Brain pericyte (primary cell): ENCODE measurements at places on chromosomes 2 and 18.
A peak's percentile ranks its signal among the peaks of the same experiment; 100 is the strongest.

DNA sequence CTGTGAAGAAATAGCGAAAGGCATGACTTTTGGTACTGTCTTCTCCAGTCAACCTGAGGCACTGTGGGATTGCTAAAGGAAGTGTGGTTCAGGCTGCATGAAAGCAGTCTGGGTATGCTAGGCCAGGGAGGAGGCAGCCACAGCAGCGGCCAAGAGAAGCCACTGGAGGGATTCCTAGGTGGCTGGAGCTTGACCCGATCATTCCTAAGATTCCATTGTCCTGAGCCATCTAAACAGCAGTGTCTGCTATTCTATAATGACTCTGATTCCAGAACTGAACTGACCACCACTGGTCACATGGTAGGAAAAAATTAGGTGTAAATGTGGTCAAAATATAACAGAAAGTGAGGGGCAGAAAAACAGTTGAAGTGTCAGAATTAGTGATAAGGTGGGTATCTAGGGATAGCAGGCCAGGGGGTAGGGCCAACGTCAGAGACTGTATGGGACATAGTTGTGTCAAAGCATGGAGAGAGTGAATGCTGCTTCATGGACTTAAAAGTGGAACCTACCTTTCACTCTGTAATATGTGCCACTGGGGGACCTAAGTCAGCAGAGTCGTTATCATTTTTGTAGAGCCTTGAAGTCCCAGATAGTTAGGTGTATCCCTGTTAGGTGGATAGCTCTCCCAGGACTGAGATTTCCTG is 204.6 kb downstream of the CTNNA2 start:
- DNase-seq, result no peak

- DNase-seq, result peak; percentile 47
These were observed 54.1 kb downstream of the EPB41L5 start for GRCh38 chr2:120066800-120067547.

- no peak for DNase-seq
These were observed 124.2 kb downstream of the AGAP1 start for GRCh38 chr2:235618039-235618438.

DNA sequence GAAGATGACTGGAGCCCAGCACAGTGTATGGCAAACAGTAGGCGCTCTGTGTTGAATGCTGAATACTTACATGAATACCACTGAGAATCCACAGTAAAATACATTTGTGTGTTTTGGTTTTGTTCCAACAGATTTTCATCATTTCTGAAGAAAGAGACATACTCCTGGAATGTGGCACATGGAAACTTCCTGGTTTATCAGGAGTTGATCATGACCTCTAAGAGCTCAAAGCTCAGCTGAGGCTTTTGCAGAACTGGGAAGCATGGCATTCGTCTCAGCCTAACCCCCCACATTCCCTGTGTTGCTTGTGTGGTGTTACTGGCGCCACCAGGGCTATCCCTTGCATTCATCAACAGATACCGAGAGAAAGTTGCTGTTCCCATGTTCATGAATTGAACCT is 316.9 kb upstream of the REV1 start:
- no peak for DNase-seq

GRCh38 chr2:170690640-170691039 is 24.5 kb upstream of the SP5 start:
- DNase-seq, result no peak

DNA sequence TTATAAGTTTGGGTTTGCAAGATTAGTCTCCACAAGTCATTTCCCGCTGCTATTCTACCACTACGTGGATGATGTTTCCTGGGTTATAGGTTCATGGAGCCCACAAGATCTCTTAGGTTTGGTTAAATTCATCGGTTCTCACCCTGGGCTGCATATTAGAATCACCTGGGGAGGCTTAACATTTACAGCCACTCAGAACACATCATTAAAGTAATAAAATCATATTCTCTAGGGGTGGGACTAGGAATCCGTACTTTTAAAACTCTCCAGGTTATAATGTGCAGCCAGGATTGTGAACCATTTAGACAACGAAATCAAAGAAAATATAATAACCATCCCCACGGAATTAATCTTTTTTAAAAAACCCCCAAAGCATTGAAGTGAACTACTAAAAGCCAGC is 167.7 kb downstream of the ACTR3 start:
- DNase-seq, result no peak

DNA sequence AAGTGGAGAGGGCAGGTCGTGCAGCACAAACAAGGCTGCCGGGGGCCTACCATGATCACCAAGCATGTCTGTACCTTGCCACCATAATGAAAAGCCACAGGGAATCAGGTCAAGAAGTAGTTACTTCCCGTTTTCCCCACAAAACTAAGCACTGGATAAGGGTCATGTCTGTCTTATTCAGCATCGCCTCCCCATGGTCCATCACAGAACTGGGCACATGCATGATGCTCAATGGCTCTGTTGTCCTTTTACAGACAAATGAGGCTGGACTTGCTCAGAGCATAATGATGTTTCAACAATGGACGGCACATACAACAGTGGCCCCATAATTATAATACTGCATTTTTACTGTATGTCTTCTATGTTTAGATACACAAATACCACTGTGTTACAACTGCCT is 27.5 kb downstream of the REEP1 start:
- no peak for DNase-seq

GRCh38 chr2:190407662-190408537 is at the start of gene MFSD6:
MFSD6 (plus strand) TSS chr2:190408355; CDS start chr2:190436030, 27,675 bp downstream.
- no peak for DNase-seq

GRCh38 chr2:69225933-69226332 is 161.1 kb downstream of the GFPT1 start:
- DNase-seq, result no peak

DNA sequence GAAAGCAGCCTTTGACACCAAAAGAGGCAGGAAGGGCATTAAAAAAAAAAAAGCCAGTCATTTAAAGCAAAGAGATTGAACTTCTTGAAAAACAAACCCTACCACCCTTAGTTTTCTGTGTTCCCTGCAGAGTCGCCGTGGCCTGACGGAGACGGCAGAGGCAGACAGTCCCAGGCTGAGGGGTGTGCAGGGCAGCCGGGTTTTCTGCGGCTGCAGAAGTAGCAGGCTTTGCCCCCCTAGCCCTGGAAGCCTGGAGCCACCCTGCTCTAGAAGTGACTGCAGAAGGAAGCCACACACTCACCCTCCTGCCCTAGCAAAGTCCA is 2.8 kb downstream of the INPP5D start:
- no peak for DNase-seq

- DNase-seq, result no peak
These were observed 108.1 kb upstream of the ARHGAP28 start for GRCh38 chr18:6621437-6621836.

GRCh38 chr2:85954590-85955458 is 66.0 kb upstream of the ST3GAL5 start:
- DNase-seq, result no peak

- DNase-seq, result no peak
These were observed 2.4 kb downstream of the MTCL1 start for GRCh38 chr18:8707556-8708300.

- DNase-seq, result no peak
These were observed 98.2 kb downstream of the PKP4 start for GRCh38 chr2:158554996-158555395.

DNA sequence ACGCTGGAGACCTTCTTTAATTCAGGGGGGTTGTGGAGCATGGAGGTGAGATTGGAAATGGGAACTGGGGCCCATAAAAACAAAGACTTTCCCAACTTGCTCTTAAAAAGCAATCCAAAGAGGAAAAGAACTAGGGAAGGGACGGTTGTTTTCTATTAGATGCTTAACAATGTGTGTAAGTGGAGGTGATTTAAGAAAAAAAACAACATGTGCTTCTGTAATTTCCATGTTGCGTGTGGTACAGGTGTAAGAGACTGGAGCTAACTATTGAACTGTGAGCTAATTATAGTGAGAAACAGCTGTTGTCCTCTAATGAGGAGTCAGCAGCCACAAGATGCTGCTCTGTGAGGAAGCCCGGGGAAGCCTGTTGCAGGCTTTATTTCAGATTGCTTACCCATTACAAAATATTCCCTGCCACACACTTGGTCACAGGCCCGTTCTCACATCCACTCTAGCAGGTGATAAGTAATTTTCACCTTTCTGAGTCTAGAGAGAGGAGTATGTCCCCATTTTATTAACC is 280.6 kb upstream of the PARD3B start:
- no peak for DNase-seq

- DNase-seq, result no peak
These were observed 28.4 kb downstream of the TMEM37 start for GRCh38 chr2:119460076-119460475.

DNA sequence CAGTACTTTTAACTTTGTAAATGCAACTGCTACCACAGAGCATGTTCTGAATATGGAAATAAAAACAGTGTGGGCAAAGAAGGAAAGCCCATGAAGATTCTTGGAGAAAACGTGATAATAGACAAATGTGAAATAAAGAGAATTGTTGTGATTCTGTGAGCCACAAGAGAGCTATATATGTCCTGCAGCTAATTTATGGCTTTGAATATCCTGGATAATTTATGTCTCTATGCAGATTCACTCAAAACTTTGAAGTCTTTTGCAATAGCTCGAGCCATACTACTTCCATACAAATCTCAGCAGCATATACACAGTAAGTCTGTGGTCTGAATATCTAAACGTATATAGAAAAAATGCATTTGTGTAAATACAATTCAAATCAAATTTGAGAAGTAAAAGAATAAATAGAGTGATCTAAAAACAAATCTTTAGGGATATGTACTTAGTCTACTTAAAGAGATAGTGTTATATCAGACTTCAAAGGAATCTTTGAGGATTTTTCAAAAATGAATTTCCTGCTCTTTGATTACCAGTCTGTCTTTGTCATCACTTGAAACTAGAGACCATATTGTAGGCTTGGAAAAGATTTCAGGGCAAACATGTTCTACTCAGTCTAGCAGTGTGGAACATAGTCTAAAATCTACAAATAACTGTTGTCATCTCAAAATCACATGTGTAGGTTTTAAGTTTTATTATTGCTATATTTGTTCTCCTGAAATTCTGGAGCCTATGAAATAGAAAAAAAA is 107.1 kb downstream of the CSRNP3 start:
- DNase-seq, result no peak

GRCh38 chr2:23381084-23381483 is 3.9 kb upstream of the KLHL29 start:
- DNase-seq, result no peak

- no peak for DNase-seq
These were observed 29.2 kb downstream of the GALNT1 start for GRCh38 chr18:35610724-35611123.

- DNase-seq, result no peak
These were observed 494.8 kb upstream of the NRXN1 start for GRCh38 chr2:51526766-51527165.

DNA sequence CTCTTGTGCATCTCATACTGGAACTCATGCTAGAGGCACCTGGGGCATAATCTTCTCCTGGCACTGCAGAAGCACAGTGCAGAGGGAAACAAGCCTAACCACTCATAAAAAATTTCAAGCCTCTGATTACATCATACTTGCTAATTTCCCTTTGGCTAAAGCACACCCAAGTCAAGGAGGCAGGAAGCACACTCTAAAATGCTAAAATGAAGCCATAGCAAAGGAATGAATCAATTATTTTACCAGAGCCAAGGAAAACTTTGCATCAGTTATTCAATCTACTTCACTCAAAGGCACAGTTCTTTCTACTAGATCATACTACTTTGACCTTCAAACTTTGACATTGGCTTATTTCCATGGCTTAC is 79.6 kb upstream of the SPOPL start:
- DNase-seq, result no peak

- DNase-seq, result no peak
These were observed 25.1 kb downstream of the SPDYA start for GRCh38 chr2:28835781-28836180.

- DNase-seq, result no peak
These were observed 63.5 kb downstream of the CNTNAP5 start for GRCh38 chr2:124088616-124089015.

- no peak for DNase-seq
These were observed 787 bp upstream of the TBR1 start for GRCh38 chr2:161415034-161415986.

DNA sequence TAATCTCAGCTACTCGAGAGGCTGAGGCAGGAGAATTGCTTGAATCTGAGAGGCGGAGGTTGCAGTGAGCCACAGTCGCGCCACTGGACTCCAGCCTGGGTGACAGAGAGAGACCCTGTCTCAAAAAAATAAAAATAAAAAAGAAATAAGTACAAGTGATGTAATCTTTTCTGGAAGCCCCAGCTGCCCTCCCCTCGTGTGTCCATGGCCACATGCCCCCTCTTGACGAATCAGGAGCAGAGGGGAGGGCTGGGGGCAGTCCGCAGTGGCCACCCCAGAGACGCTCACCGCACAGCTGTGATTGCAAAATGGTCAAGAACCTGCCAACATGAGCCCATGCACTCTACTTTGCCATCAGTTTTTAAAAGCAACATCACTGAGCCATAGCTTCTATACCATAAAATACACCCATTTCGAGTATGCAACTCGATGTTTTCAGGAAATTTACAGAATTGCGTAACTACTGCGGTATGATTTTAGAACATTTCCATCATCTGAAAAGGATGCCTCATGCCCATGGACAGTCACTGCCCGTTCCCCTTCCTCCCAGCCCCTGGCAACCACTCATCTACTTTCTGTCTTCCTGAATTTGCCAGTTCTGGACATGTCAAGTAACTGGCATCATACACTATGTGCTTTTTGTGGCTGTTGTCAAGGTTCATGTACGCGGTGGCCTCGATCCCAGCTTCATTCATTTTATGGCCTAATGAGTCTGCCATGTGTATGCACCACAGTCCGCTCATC is 88.1 kb downstream of the NDUFA10 start:
- DNase-seq, result no peak

DNA sequence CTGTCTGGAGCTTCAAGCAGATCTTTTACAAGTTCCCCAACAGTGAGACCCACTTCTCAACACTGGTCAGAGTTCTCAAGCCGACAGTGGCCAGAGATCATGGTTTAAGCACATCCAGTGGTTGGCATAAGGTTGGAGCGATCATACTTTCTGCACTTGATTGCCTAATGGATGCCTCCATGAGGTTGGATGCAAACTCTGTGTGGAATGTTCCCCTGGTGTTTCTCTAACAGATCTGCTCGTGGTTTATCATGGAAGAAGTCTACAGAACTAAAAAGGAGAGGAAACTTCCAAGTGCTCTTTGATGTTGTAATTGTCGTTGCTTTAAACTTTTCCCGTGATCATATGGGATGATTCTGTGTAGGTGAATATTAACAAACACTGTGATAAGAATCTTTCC is 60.7 kb downstream of the SH3RF3 start:
- no peak for DNase-seq

DNA sequence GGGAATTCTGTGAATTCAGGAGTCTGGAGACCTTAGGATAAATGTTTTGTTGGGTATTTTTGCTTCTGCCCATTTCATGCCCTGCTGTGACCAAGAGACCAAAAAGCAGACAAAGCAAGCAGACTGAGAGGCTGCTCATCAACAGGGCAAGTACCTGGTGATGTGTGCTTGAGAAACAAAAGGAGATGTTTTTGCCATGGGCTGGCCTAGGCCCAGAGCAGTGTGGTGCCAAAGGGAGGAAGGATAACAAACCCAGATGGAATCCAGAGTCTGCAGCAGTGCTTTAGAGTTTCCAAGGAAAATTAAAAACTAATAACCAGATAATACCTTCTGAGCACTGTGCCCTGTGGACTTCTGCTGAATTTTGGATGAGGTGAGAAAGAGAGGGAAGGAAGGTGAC is 538.4 kb downstream of the STK39 start:
- no peak for DNase-seq
